NCI-H460 (cell line): ENCODE measurements at places on chromosomes 2 and 18. TPM values are rescaled to one million over a fixed set of nuclear protein-coding genes. Genes with fewer than 3 reads are reported as not detected.

Gene REG1B
- total RNA-seq: not detected in 2 replicates

Gene DPP4
- 0.25 and 0.40 TPM in 2 replicates for total RNA-seq

Gene CYTIP
- 1.3 and 1.9 TPM in 2 replicates for total RNA-seq

Gene TUBB8B
- total RNA-seq: 0.07 TPM in 1 of 2 replicates, not detected in the other

Gene ARHGEF4
- 3.8 and 4.2 TPM in 2 replicates for total RNA-seq

Gene KLHL41
- not detected in 2 replicates for total RNA-seq

Gene GCG
- total RNA-seq: not detected in 2 replicates

Gene SERPINB10
- not detected in 2 replicates for total RNA-seq

Gene MDH1B
- 0.35 and 0.64 TPM in 2 replicates for total RNA-seq

Gene KIAA2012
- total RNA-seq: not detected in 2 replicates

Gene ASAP2
- 34.2 and 34.7 TPM in 2 replicates for total RNA-seq

Gene KCNG3
- 0.55 and 0.72 TPM in 2 replicates for total RNA-seq

Gene NCOA1
- total RNA-seq: 10.2 and 10.9 TPM in 2 replicates

Gene TMEM247
- not detected in 2 replicates for total RNA-seq

Gene KIF5C
- 0.46 and 0.64 TPM in 2 replicates for total RNA-seq

Gene UGT1A4
- 0.20 TPM in 1 of 2 replicates, not detected in the other for total RNA-seq

Gene RBM44
- total RNA-seq: 0.20 and 0.32 TPM in 2 replicates

Gene IL1A
- total RNA-seq: 22.0 and 22.1 TPM in 2 replicates

Gene HOXD13
- total RNA-seq: 4.7 and 5.2 TPM in 2 replicates

Gene CFC1
- total RNA-seq: not detected in 2 replicates

Gene ABCG5
- total RNA-seq: not detected in 2 replicates

Gene GPR17
- total RNA-seq: not detected in 2 replicates

Gene FBXO15
- total RNA-seq: 1.1 and 1.5 TPM in 2 replicates
